ENCODE measurements at places on chromosomes 11 and 22.

GRCh38 chr22:37082251-37082873 is 27.2 kb downstream of the TMPRSS6 start:
- DNase-seq: no peak

DNA sequence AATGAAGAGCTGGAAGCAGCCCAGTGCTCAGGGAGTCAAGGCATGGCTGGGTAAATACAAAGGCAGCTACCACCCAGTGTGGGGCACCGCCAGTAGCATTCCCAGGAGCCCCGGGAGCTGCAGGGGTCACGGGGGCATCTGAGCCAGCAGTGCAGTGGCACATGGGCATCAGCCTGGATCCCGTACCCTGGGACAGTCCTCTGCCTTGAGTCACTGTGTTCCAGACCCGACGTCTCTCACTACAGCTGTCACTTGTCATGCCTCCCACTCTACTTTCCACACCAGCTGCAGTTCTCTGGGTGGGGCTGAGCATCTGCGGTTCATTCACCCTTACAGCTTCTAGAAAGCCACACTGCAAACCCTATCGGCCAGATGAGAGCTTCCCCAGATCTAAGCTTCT is 29.6 kb downstream of the DHCR7 start:
- peak; percentile 57 for DNase-seq

DNA sequence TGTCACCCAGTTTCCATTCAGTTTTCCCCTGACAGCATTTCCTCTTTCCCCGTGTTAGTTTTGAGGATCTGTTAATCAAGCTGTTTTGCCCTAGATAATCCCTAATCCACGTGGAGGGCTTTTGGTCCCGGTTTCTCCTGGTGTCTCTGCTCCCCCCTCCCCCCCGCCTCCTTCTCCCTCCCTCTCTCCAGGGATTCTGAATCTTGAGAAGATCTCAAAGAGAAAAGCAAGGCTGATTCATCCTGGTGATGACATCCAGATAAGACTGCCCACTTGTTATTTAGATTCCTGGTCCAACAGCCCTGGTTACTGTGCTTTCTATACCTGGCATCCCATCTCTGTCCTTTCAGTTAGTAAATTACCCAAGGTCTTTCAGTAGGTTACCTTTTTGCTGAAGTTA is 59.4 kb downstream of the KCNA4 start:
- DNase-seq: no peak

GRCh38 chr11:128195057-128195751 is 392.2 kb downstream of the ETS1 start:
- DNase-seq: peak; percentile 4

- DNase-seq: no peak
Observed at GRCh38 chr11:65426839-65427690, 4.5 kb downstream of the NEAT1 start.

GRCh38 chr22:43505896-43506295 is 94.1 kb downstream of the MPPED1 start:
- DNase-seq: no peak

- peak; percentile 79 for DNase-seq
Observed at GRCh38 chr22:45577746-45578523, 75.3 kb downstream of the FBLN1 start.

DNA sequence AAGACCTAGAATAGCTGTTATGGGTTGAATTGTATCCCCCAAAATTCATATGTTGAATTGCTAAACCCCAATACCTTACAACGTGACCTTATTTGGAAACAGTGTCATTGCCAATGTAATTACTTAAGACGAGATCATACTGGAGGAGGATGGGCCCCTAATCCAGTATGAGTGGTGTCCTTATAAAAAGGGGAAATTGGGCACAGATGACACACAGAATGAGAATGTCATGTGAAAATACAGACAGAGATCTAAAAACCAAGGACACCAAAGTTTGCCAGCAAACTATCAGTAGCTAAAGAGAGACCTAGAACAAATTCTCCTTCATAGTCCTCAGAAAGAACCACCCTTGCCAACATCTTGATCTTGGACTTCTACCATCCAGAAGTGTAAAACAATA is 127.7 kb downstream of the ATXN10 start:
- no peak for DNase-seq

DNA sequence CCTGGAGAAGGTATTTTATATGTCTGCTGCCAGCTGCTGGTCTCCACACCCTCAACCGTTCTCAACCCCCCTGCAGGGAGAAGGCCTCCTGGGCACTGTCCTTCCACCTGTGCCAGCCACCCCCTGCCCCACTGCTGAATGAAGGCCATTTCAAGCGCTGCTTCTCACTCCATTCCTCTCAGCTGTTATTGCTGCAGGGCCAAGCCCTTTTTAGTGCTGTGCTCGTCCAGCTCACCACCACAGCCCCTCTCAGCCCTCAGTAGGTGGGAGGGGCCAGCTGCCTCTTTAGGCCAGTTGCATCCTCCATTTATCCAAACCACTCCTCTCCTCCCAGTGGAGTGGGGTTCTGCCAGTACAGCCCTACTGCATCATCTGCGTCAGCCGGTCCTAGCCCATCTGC is 1.8 kb upstream of the WBP2NL start:
- no peak for DNase-seq

- peak; percentile 66 for DNase-seq
Observed at GRCh38 chr22:20243537-20244249, 24.4 kb downstream of the RTN4R start.

DNA sequence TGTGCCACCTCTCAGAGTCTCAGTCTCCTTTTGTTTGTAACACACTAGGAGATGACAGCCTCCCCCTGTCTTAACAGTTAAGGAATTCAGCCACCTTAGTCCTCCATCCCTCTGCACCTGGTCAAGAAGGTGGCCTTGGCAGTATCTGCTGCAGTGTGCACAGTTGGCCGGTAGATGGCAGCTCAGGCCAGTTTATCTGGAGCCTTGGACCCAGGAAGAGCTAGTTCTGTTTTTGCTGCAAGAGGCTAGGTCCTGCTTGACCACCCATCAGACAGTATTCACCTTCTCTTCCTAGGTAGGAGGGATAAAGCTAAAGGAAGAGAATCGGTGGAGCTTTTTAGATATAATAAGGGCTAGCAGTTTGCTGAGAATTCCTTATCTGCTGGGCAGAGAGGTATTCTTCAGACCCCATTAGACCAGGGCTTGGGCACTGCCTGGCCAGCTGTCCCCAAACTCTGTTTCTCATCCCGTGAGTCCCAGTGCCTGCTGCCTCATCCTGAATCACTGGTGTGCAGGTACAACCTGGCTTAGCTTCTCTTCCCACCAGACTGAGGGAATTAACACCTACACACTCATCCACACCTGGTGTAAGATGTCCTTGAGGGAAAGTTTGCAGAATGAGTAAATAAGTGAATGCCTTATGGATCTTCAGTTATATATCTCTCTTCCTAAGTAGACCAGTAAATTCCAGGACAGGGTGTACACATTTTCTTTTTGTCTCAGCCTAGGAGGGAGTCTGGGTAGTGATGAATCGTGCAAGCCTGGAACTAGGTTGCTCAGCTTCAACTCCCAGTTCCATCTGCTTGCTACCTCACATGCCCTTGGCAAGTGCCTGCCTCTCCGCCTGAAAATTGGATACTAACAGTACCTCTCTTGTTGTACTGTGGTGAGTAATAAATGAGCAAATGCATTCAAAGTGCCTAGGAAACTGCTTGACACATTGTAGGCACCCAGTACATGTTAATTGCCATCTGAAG is 70.8 kb upstream of the NARS2 start:
- DNase-seq: peak; percentile 43

DNA sequence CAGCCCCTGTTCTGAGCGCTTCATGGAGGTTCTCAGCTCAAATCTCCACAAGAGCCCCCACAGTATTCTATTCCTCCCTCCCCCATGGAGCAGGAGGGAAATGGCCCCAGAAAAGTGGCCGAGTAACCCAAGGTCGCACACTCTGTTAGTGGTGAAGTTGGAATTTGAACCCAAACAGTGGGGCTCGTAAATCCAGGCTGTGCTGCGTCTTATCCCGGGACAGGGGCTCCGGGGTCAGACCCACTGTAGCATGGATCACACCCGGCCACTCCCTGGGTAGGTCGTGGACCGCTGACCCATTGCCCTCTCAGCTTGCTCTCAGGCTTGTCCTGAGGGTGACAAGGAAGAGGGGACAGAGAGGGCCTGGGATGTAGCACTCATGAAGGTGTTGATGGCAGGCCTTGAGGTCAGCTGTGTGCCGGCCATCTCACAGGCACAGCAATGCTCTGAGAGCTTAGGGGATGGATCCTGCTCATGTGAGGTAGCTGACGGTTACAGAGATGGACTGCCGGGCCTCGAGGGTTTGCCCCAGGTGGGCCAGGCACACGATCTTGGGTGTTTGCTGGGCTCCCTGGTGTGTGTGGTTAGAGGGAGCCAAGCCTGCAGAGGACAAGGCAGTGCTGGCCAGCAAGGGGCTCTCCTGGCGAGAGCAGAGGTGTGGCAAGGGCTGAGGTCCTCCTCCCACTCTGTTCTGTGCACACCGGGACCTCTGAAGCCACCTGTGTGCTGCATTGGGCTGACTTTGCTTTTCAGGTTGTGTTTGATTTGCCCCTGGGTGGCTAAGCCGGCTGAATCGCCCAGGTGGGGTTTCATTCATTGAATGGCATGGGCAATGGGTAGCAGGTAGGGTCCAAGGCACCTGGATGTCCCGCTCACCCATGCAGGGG is 2.3 kb upstream of the FGF19 start:
- no peak for DNase-seq

GRCh38 chr22:50316114-50317065 is 8.9 kb upstream of the PLXNB2 start:
- no peak for DNase-seq

- peak; percentile 30 for DNase-seq
Observed at GRCh38 chr11:126561327-126561893, 205.9 kb downstream of the ST3GAL4 start.

DNA sequence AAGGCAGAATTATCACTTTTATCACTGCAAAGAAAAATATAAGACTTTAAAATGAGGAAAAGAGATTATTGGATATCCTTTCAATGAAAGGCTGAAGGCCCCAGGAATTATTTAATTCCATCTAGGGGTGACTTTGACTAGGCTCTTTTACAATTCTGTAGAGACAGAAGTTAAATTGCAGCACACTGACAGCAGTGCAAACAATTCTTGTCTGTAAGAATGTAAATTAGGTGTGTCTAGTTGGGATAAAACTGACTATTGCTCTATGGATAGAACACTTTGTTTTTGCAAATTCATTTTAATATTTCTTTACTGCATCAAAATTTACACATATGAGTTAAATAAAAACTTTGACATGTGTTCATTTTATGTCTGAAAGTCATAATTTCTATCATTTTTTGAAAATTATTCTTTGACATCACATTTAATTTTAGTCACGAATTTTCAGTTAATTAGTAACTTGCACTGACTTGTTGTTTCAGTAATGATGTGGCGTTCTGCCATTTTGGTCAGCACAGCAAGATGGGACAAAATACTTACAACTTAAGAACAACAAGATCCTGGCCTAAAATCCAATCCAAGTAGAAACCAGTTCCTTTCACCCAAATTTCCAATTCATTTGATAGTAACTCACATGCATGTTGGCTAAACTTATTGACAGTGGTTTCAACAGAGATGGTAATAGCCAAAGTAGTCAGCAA is 75.1 kb downstream of the SLC36A4 start:
- DNase-seq: no peak

DNA sequence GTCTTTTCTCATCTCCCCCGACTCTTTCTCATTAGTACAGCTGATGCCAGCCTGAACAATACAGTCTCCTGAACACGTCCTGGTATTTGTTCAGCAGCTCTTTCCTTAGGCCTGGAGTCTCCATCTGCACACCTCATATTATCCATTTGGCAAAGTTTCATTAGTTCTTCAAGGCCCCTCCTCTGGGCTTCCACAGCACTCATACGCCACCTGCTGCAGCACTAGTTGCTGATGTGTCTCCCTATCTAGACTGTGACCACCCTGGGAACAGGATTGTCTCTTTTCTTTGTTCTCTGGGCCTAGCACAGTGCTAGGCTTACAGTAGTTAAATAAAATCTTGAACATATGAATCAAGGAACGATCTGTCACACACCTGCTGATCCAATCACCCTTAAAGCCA is 17.2 kb downstream of the DCHS1 start:
- DNase-seq: no peak

GRCh38 chr11:115920092-115920461 is 415.9 kb upstream of the CADM1 start:
- DNase-seq: no peak

DNA sequence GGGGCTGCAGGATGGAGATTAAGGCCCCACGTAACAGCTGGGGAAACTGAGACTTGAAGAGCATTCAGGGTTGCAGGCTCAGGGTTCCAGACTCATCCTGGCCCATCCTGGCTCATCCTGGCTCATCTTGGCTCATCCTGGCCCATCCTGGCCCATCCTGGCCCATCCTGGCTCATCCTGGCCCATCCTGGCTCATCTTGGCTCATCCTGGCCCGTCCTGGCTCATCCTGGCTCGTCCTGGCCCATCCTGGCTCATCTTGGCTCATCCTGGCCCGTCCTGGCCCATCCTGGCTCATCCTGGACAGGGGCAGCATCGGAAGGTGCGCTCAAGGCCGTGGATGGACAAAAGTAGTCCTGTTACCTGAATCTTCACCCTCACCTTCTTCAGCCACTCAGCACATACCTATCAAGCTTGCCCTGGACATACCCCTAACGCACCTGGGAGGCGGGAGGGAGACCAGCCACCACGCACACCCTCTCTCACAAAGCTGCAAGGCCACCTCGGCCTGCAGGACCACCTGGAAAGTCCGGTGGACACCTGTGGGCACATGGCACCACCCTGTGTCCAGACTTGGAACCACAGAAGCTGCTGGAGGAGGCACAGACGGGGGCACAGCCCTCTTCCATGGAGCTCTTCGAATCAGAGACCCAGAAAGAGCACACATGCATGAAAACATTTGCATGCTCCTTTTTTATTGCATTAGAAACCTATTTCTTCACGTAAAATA is 20.3 kb upstream of the NLRP6 start:
- DNase-seq: no peak

DNA sequence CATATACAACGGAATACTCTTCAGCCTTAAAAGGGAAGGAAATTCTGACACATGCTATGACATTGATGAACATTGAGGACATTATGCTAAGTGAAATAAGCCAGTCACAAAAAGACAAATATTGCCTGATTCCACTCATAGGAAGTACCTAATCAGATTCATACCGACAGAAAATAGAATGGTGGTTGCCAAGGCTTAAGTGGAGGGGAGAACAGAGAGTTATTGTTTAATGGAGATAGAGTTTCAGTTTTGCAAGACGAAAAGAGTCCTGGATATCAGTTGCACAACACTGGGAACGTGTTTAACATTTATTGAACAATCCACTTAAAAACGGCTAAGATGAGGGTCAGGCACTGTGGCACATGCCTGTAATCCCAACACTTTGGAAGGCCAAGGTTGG is 45.6 kb upstream of the HIPK3 start:
- no peak for DNase-seq

DNA sequence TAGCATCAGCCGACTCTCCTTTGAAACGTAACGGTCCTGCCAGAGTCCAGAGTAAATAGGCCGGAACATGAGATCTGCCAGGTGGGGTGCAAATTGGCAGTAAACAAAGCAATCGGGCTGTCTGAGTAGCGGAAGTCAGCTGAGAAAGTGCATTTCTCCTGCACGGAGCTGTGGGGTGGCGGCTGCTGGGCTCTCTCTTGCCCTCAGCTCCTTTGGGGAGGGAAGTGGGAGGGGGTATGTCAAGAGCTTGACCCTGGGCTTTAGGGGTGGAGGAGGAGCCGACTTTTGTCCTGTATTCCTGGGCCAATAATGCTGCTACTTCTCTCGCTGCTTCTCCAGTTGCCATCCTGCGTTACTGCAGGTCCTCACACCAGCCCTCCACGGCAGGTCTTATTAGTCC is 11.6 kb downstream of the GRIK4 start:
- no peak for DNase-seq
